ENCODE measurements at places on chromosomes 5 and 9. TPM values are rescaled to one million over a fixed set of nuclear protein-coding genes. Genes with fewer than 3 reads are reported as not detected.

Gene AFF4
- total RNA-seq, result 34.7 TPM

- no peak for DNase-seq
These were observed 6.2 kb downstream of the MLANA start for GRCh38 chr9:5896863-5897262.

Gene ARID3C
- total RNA-seq, result 0.26 TPM

Gene COL23A1
- total RNA-seq, result 0.19 TPM

GRCh38 chr5:57503433-57503832 is 20.8 kb upstream of the ACTBL2 start:
- no peak for DNase-seq

Gene GGTA1
- total RNA-seq, result not detected

DNA sequence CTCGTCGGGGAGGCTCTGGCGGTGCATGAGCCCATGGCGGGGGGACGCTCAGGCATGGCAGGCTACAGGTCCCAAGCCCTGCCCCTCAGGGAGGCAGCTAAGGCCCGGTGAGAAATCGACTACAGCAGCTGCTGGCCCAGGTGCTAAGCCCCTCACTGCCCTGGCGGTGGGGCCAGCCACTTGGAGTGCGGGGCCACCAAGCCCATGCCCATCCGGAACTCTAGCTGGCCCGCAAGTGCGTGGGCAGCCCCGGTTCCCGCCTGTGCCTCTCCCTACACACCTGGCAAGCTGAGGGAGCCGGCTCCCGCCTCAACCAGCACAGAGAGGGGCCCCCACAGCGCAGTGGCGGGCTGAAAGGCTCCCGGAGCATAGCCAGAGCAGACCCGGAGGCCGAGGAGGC is 1896.9 kb upstream of the CDH6 start:
- no peak for DNase-seq

Gene SH3GL2
- not detected for total RNA-seq

Gene DAB2
- not detected for total RNA-seq

GRCh38 chr5:55800924-55801323 is 50.2 kb upstream of the IL31RA start:
- DNase-seq, result no peak

Gene PLAA
- 36.4 TPM for total RNA-seq

- DNase-seq, result peak; percentile 61
These were observed 14.6 kb downstream of the UBE2D2 start for GRCh38 chr5:139575751-139576150.

Gene SKP1
- 189 TPM for total RNA-seq

- no peak for DNase-seq
These were observed 185.4 kb downstream of the GABBR2 start for GRCh38 chr9:98523231-98523901.
